ENCODE measurements at places on chromosomes 1 and 21.

GRCh38 chr1:59564192-59564891, 250.4 kb upstream of the HOOK1 start:
- DNase-seq: no peak

DNA sequence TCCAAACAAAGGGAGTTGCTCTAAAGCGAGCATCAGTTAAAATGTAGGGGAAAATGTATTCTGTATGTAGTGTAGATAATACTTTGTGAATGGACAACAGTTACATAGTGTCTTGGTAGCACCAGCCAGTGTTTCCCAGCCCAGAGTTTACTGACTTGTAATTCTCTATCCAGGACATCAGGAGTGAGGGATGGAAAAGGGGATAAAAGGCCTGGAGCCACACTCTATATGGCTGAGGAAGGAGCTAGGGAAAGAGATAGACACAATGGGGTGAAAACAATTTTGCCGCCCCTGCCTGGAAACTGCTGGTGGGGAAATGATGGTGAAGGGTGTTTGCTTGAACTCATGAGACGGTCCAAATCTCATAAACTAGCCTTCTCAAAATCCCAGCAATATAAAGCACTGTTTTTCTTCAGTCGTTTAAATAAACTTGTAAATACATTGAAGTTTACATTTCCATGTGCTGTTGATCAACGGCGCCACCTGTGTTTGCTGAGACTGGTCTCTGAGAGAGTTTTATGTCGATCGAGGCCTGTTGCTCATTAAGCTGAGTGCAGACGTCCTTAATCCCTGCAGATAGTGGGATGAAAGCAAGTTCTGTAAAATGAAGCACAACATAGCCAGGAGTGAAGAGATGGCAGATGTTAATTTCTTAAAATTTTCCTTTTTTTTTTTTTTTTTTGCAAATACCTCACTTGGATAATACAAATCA, 27.9 kb upstream of the AGO1 start:
- no peak for DNase-seq

- no peak for DNase-seq
Observed at GRCh38 chr1:89548122-89548857, 23.7 kb downstream of the LRRC8B start.

GRCh38 chr1:214918745-214919144, 163.8 kb upstream of the KCNK2 start:
- DNase-seq: no peak

GRCh38 chr1:117535821-117536220, 70.0 kb upstream of the TENT5C start:
- DNase-seq: no peak

GRCh38 chr21:46322351-46323226, 1.1 kb downstream of the C21orf58 start:
- DNase-seq: no peak

DNA sequence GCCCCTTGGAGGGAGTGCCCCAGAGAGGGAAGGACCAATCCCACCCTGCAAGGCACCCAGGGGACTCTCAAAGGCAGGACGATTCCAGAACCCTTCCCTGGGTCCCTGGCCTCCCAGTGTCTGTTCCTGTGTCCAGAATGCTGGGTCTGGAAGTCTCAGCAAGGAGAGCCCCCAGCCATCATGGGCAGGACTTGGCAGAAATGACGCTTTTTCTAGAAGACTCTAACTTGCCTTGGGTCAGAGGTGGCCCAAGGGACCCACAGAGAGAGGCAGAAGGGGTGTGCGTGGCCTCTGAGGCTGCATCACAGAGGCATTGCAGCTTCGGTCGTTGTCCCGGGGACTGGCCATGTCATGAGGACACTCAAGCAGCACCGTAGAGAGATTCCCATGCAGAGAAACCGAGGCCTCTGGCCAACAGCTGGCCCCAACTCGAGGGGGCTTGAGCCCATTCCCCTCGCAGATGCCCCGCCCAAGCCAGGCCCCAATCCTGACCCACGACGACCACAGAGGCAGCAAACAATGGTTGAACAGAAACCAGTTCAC, 57.8 kb downstream of the WNT9A start:
- DNase-seq: no peak

DNA sequence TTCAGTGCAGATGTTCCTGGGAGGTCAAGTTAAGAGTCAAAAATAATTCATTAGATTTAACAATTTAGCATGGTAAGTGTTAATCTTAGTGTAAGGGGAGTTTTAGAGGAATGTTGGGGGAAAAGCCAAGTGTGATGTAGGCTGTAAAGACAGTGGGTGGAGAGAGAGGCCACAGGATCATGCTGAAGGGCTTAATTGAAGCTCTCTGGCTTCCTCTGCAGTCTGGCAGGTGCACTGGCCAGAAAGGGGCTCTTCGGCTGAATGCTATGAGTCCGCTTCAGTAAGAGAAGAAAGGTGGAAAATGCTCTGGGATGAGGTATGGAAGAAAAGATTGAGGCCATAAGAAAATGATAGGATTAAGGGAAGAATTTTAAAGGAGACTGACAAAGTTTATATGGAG, 3.0 kb downstream of the BRDT start:
- DNase-seq: no peak

DNA sequence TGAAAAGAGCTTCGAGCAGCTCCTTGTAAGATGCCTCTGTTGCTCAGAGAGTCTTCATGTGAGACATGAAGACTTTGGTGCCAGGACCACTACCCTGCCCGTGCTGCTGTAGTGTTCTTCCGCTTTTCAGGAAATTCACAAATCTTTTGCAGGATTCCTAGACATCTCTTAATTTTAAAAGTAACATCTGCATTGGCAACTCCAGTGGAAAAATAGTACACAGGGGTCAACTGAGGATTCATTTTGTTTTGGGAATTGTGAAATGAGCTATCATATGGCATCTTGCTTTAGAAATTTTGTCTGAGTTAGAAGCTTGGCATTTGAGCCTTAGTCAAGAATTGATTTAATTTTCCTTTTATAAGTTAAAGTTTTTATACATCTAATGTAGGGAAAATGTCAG, 7.2 kb downstream of the PRDM2 start:
- no peak for DNase-seq

GRCh38 chr1:204744107-204744779, 58.7 kb upstream of the LRRN2 start:
- DNase-seq: no peak

GRCh38 chr1:242784084-242784483, 259.6 kb upstream of the PLD5 start:
- DNase-seq: no peak

DNA sequence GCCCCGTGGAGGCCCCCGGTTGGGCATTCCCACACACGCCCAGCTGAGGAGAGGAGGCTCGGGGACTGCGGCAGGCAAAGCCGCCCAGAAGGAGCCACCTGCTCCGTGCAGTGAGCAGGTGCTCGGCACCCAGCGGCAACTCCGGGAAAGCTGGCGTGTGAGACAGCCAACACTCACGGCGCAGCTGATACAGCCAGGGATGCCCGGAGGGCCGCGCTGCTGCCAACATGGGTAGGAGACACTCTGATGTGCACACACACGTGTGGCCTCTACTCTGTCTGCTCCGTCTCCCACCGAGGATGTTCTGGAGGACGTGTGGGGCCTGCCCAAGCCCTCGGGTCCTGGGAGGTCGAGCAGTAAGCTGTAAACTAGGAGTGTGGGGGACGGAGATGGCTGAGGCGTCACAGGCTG, 12.9 kb downstream of the MORN1 start:
- no peak for DNase-seq

- DNase-seq: no peak
Observed at GRCh38 chr1:245800901-245801605, 646.3 kb downstream of the KIF26B start.

DNA sequence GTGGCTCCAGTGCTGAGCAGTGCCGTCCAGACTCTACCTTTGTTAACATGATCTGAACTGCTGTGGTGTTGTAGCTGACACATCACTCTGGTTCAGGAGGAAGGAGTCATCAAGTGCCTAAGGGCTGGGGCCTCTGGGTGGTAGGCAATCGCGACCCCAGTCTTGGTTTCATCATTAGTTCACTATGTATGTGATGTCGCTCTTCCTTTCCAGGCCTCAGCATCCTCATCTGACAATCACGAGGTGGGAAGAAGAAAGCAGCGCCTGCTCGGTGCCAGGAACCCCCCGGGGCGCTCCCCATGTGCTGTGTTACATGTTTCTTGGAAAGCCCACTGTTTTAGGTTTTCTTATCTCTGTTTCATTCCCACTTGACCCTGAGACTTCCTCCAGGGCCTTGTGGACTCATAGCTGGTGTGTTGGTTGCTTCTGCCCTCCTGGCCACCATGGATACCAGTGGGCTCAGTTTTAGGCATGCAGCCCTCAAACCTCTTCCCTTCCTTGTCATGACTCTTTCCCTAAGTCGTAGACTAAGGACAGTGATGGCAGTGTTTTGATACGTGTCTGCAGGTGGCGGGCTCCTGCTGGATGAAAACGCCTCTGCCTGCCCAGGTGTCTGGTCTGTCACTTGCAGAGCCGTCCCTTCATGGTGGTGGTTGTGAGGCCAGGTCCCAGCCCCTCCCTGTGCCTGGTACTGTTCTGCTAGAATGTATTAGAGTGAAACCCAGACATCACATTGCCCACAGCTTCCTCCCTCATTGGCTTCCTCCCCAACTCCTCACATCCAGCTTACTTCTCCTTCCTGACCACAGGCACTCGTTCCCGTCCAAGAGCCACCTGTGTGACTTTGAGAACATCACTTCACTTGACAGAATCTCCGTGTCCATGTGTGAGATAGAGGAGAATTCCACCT, 17.2 kb upstream of the FOXO6 start:
- DNase-seq: no peak

GRCh38 chr1:41366455-41367287, 5.4 kb downstream of the FOXO6 start:
- DNase-seq: no peak

DNA sequence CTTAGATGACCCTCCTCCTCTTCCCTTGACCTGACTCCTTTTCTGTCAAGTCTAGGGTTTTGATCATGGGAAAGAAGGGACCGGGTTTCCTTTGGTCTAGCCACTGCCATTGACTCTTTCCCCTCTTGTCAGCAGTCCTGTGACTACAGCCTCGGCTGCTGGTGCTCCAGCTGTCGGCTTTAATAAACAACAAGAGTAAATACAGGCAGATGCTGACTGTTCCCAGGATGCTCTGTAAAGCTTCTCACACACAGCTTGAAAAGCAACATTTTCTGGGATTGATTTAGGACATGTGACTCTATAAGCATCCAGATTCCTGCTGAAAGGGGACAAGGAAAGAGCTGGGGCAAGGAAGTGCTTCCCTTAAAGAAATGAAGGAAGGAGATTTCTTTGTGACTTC, 53.5 kb upstream of the CTTNBP2NL start:
- no peak for DNase-seq

DNA sequence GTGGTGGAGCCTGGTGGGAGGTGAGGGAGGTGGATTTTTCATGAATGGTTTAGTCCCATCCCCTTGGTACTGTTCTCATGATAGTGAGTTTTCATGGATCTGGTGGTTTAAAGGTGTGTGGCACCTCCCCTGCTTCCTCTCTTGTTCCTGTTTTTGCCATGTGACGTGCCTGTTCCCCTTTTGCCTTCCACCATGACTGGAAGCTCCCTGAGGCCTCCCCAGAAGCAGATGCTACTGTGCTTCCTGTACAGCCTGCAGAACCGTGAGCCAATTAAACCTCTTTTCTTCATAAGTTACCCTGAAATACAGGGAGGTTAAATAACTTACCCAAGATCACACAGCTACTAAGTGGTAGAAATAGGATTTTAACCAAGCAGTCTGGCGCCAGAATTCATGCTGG, 4.3 kb upstream of the HEYL start:
- DNase-seq: no peak

DNA sequence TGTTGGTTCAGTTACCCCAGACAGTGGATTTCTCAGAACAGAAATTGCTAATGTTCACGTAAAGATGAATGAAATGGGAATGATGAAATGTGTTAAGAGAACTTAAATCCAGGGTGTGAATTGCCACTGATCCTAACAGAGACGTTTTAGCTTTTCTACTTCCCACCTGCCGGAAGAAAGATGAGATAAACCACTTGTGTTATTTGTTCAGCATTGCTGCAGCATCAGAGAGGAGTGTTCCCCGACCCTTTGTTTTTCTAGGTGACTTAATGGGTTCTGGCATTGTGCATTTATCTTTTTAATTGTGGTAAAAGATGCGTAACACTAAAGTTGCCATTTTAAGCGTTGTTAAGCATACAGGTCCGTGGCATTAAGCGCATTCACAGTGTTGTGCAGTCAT, 122.3 kb downstream of the GALNT2 start:
- DNase-seq: no peak

GRCh38 chr1:29641921-29642320, 405.6 kb downstream of the PTPRU start:
- no peak for DNase-seq

- DNase-seq: no peak
Observed at GRCh38 chr1:65341381-65341780, 32.0 kb downstream of the DNAJC6 start.

GRCh38 chr1:239337799-239338430, 48.5 kb upstream of the CHRM3 start:
- no peak for DNase-seq
